ENCODE measurements at places on chromosomes 16 and 17.

- no peak for DNase-seq
These were observed 18.1 kb upstream of the RAB11FIP4 start for GRCh38 chr17:31373150-31374093.

GRCh38 chr17:10640475-10640874, 16.6 kb downstream of the MYH3 start:
- DNase-seq: no peak

DNA sequence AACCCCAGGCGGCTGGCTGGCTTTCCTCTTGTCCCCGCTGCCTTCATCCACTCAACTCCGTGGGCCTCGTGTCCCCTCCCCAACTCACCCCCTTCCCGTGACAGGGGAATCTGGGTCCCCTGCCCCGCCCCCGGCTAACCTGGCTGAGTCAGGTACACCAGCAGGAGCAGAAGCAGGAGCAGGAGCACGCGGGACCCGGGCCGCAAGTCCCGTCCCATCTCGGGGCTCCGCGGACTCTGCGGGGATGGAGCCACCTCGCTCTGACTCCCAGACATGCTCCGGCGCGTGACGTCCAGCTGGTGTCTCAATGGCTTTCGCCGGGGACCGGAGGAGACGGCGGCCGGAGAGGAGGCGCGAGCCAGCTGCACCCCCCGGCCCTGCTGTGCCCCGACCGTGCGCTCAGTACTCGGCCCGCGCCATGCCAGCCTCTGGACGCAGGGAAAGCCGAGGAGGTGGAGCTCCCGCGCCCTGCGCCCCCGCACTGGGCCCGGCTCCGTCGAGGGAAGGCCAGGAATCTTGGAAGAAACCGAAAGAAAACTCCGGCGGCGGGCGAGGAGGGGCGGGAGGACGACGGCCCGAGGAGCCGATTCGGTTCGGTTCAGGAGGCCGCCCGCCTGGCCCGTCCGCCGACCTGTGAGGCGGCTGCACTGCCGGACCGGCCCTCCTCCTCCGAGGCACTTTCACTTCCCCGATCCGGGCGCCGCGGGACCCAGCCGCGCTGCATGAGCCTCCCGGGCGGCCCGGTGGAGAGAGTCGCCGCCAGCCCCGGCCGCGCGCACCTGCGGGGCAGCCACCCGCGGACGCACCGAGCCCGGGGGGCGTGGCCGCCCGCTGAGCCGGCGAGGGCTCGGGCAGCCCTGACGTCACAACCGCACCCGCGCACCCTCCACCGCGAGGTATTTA, at the start of the genes CXCL16 and ZMYND15:
Gene CXCL16, minus strand, starts transcription at position 807 of the 903 bp plus-strand sequence. Its CDS starts 589 bp downstream, at position 218.
Gene ZMYND15, plus strand, starts transcription at position 712 of the 903 bp plus-strand sequence. CDS start 716 bp downstream, outside the sequence.
- peak; percentile 64 for DNase-seq

DNA sequence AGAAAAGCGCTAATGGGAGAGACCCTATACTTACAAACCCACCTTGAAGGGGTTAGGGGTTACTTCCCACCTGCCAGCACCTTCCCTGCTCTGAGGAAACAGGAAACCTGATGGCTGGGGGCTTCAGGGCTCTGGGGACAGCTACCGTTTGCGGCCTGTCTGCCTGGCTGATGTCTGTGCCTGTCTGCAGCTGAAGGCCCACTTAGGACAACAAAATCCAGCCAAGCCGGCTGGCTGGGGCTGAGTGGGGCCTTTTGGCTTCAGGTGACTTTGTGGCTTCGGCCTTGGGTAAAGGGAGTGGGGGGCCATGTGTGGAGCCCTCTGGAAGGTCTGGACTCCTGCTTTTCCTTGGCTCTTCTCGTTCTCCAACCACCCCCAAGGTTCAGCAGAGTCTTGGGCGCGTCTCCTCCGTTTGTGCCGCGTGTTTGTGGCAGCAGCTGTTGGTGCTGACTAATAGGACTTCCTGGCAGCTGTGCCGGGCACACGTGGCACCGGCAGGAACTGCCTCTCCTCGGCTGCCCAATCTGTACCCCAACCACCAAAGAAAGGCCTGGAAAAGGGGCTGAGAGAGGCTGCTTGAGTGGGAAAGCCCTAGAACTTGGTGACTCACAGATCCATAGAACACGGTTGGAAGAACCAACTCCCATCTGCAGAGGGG, 186.7 kb downstream of the MSI2 start:
- DNase-seq: peak; percentile 80

GRCh38 chr17:40450175-40450574, 6.9 kb downstream of the IGFBP4 start:
- peak; percentile 55 for DNase-seq

DNA sequence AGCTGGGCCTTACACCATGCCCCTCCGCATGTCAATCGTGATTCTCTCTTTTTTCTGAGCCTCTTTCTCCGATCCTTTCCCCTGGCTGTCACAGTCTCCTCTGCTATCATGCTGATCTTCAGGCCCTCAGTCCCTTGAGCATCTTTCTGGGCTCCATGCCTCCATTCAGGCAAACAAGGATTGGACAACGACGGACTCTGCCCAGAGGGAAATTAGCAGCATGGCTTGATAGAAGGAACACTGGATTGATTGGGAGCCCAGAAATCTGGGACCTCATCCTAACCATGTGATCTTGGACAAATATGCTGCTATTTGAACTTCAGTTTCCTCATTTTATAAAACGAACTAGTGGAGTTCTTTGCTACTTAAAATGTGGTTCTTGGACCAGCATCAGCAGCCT, 19.6 kb upstream of the PHF12 start:
- no peak for DNase-seq

- no peak for DNase-seq
These were observed 2.2 kb downstream of the KRT12 start for GRCh38 chr17:40864661-40865390.

GRCh38 chr17:8826808-8827435, 27.8 kb upstream of the MFSD6L start:
- no peak for DNase-seq

DNA sequence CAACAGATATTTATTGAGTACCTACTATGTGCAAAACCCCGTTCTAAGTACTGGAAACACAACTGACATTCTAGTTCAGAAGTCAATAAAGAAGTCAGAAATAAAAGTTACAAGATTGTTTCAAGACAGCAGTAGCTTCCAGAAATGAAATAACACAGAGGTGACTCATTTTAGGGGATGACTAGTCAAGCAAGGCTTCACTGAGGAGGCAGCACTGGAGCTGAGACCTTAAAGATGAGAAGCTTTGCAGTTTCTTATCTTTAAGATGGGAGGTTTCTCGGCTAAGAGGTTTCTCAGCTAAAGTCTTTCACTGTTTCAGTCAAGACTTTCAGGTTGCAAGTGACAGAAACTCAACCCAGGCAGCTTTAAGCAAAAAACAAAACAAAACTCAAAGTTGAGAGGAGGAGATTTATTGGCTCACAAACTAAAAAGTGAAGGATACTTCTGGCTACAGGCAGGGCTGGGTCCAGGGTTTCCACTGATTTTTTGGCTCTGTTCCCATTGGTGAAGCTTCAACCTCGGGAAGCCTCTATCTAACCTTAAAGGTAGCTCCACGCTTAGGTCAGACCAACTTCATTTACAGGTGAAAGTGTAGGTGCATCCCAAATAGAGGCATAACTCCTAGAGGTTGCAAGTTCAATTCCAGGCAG, 7.4 kb upstream of the MMP2 start:
- no peak for DNase-seq

GRCh38 chr17:2373179-2373578, 27.7 kb downstream of the MNT start:
- DNase-seq: no peak
